Inflammatory macrophage treated with lipopolysaccharide for 1 hour (primary cell): ENCODE measurements at places on chromosomes 13 and 19.

GRCh38 chr19:1933244-1933643 is 7.7 kb upstream of the CSNK1G2 start:
- DNase-seq: peak; percentile 36

- no peak for DNase-seq
Measured at GRCh38 chr13:48977973-48978372, 2.3 kb downstream of the FNDC3A start.

DNA sequence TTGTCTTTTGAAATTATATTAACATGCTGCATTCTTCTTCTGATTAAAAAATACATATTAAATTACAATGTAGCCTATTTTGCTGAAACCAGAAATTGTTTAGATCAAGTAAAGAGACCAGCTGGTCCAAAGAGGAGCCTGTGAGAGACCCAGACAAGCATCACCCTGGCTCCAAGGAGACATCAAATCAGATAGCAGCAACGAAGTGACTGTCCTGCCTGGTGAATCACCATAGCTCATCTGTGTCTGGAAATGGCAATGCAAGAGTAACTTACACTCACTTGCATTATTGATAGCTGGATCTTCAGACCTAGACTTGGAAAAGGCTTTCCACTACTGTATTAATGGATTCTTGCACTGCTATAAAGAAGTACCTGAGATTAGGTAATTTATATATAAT is 169.1 kb downstream of the KCTD12 start:
- DNase-seq: no peak

- no peak for DNase-seq
Measured at GRCh38 chr13:28568286-28568685, 73.4 kb upstream of the FLT1 start.

- peak; percentile 47 for DNase-seq
Measured at GRCh38 chr13:76723551-76724232, 162.5 kb downstream of the KCTD12 start.

GRCh38 chr13:47004027-47004426 is 107.2 kb upstream of the HTR2A start:
- no peak for DNase-seq
